ENCODE measurements at places on chromosomes 3 and 15.

- DNase-seq, result no peak
Observed at GRCh38 chr3:39192490-39193092, at the start of gene XIRP1. Gene XIRP1 (minus strand): TSS chr3:39192595. CDS start chr3:39189445, 3,150 bp downstream.

DNA sequence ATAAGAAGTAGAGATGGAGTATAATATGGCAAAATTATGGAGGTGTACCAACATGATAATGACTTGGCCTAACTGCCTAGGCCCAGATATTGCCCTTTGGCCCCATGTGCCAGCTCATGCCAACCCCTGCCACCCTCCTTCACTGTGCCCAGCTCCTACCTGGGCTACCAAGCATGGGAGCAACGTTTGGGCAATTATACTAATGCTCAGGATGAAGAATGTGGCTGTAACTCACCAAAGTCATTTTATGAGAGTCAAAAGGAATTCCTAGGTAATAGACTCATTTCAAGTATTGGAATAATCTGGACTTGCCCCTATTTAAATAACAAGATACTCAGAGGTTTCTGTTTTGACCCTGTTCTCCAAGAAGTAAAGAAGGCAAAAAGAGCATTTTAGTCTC, 240.2 kb upstream of the IL12A start:
- DNase-seq, result no peak

- no peak for DNase-seq
Observed at GRCh38 chr3:42061025-42061712, 30.0 kb upstream of the TRAK1 start.

DNA sequence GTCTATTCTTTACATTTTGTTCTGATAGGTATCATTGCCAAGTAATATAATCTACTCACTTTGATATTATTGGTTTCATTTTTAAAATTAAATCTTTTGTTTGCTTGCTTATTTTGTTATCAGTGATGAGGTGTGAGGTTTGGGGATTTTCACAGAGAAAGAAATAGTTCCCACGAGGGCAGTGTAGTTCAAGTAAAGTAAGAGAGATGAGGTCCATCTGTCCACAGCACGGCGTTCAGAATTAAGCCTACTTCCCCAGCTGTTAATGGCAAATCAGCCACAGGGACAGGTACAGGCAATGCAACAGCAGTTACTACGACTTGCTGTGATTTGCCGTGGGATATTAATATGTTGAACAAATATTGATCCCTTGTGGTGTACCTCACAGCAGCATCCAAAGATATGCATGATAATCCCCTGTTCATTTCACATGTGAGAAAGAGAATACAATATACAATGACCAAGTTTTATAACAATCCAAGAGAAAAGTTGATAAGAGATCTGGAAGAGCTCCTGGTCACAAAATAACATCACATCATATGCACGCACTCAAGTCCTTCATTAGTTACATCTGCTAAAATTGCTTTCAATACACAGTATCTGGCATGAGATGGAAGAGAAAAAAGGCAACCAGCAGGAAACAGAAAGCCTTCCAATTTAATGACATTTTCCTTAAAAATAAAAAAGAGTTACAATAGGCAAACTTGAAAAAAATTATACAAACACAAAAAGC, 131.6 kb downstream of the TUSC7 start:
- no peak for DNase-seq

DNA sequence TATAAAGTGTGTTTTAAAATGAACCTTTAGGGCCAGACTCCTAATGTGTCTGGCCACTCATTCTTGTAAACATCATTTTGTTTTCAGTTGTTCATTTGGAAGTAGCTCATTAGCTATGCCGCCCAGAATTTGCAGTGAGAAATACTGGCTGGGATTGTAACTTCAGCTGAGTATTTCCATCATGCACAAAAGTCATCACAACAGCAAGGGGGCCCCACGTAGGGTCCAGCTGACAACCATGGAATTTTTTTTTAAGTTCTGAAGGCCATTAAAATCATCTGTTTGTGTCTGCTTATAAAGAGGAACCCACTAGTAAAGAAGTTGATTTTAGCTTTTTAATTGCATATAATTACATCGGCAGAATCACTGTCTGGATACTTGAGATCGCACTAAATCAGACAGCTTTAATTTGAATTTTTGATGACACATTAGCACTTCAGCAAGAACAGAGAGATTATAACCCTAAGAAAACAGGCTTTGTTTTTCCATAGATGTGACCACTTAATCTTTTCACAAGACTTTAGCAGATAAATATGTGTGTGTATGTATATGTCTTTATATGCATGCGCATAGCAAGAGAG, 46.3 kb upstream of the SKOR1 start:
- DNase-seq, result no peak

DNA sequence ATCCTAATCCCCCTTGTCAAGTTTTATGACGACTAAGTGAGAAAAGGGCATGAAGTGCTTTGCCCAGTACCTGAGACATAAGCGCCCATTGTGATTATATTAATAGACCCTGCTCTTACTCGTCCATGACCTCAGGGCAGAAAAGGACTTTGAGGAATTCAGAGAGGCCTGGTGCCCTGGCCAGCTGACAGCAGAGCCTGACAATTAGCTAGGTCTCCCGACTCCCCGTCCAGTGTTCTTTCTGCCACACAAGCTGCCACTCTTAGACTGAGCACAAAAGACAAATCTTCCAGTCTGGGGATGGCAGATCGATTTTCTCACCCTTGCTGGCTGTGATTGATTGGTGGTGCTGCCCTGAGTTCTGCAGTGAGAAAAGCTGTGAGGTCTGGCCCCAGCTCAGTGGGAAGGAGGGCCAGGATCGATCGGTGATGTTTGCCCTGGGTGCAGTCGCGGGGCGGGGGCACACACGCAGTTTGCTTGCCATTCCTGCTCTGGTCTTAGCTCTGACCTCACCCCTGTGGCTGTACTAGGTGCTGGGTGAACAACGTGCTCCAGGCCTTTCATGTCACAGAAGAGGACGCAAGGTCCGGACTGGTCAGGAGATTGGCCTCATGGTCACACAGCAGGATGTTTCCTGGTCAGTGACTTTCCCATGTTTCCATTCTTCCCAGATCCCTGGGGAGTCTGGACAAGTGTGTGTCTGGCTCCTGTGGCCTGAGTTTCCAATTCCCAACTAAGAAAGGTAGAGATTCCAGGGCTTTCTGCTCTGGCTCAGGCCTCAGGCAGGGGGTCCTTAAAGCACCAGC, 67.4 kb upstream of the TLE3 start:
- DNase-seq, result no peak

DNA sequence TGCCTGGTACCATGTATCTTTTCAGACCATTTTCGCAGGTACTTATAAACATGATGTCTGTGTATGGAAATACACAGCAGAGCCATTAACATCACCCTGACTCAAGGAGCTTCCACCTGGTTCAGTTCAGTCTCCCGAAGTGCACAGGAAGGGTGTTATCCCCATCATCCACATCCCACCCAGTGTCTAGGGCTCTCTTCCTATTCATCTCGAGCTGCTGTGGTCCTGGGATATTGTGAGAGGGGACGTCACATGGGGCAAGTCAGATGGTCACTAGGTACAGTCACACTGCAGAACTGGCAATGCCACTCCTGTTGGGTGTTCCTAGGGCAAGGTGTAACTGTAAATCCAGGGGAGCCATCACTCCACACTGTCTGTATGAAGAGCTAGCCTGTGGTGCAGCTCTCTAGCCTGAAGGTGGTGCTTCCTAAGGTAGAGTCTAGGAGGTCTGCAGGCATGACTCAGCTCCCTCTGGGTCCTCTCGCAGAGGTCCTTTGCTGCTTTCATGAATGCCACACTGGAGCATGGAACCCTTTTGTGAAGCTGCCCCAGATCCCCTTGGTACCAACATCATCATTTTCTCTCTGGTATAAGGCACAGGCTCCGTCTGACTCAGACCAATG, 13.9 kb downstream of the ISLR2 start:
- peak; percentile 59 for DNase-seq

All from RPMI8226 (cell line).